SW 1271 (cell line): ENCODE measurements at places on chromosomes 3 and 15.

- DNase-seq = no peak
Observed at GRCh38 chr3:170128259-170128976, 53.1 kb downstream of the PHC3 start.

DNA sequence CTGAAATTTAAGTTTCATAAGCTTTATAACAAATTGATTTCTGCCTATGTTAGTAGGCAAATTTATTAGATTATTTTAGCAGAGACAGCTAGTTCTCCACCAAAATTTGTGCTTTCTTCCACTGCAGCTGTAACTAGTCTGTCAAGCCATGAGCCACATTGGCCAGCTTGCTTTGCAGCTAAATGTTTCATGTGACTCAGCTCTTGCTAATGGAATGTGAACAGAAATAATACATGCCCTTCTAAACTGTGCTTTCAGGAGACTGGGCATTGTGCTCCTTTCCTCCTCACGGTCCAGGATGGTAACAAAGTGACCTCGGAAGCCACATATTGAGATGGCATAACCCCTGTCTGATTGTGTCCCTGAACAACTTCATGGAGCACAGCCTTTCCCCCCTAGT, 51.3 kb upstream of the KPNA4 start:
- DNase-seq = no peak

DNA sequence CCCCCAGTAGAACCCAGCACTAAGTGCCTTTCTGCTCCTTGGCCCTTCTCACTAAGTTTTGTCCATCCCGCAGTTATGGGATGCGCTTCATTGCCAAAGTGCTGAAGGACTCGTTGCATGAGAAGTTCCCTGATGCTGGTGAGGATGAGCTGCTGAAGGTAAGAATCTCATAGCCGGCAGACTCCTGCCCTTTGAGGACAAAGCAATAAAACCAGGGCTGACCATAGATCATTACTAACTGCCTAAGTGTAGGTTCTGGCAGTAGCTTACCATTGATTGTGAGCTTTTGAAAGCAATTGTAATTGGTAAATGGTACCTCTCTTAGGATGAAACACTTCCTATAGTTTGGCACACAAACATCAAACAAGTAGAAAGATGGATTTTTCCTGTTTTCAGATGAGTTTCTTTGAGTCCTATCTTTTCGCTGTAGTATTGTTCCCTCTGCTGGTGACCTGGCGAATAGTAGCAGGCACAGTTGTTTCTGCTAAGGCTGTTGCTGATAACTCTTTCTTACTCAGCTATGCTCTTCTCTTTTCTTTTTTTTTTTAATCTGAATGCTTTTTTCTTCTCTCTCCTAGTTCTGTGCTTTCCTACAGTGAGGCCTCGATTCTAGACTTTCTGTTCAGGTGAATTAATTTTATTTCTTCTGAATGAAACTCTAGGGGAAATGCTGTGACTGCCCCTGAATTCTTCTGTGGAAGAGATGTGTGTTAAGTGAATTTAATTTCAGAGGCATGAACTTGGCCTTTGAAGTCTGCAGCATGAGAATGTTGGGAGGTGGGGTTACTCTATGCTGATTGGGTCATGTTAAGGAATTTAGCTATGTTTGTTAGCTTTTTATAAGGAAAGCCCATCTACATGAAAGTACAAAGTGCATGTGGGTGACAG, 47.4 kb upstream of the CRTC3 start:
- DNase-seq = peak; percentile 82

- no peak for DNase-seq
Observed at GRCh38 chr15:61083081-61083787, 145.9 kb downstream of the RORA start.

GRCh38 chr3:170257145-170257544, 34.9 kb downstream of the PRKCI start:
- no peak for DNase-seq

GRCh38 chr3:38643592-38643991, 5.9 kb downstream of the SCN5A start:
- no peak for DNase-seq

DNA sequence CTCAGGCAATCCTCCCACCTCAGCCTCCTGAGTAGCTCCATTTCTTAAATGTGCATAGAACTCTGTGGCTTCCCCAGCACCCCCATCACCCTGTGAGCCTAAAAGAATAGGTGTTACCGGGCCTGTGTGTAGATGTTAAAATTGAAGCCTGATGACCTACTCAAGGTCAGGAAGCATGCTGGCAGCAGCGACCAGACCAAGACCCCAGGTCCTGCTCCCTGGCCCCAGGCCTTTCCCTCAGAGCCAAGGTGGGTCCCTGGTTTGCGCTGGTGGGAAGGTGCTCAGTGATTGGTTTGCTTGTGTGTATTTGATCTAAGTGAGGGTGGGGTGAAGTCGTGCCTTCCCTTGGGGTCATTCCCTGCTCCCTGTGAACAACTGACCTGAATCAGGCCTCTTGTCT, 18.4 kb upstream of the CRABP1 start:
- no peak for DNase-seq

GRCh38 chr15:36966708-36967107, 133.6 kb downstream of the MEIS2 start:
- DNase-seq = no peak

DNA sequence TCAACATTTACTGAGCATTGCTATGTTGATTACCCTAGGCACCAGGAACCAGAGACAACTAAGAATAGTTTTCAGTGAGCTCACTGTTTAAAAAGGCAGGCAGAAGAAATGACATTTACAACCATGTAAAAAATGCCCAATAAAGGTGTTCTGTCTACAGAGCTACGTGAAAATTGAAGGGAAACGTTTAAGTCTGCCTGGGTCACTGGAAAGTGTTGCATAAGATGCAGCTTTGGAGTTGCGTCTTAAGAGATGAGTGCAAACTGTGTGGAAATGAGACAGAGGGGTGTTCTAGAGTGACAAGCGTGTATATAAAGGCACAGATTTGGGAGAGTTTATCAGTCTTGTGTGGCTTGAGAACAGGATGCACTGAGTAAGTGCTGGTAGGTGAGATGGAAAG, 278.7 kb upstream of the GOLGA6L4 start:
- DNase-seq = no peak

- no peak for DNase-seq
Observed at GRCh38 chr15:85491691-85492090, 111.3 kb downstream of the AKAP13 start.

DNA sequence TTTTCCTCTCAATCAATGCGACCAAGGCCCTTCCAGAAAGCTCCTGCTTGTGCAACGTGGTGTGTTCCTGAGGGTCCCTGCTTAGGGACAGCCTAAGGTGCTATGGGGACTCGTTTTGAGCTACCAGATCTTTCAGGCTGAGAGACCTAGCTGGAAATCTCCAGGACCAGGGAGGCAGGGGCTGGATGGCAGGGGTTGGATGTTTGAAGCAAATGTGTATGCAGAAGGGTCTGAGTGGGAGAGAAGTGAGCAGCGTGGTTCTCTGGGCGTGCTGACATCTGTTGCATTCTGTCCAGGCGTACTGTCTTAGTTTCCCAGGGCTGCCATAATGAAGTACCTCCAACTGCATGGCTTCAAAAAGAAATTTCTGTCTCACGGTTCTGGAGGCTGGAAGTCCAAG, 31.7 kb upstream of the SLCO2A1 start:
- no peak for DNase-seq

DNA sequence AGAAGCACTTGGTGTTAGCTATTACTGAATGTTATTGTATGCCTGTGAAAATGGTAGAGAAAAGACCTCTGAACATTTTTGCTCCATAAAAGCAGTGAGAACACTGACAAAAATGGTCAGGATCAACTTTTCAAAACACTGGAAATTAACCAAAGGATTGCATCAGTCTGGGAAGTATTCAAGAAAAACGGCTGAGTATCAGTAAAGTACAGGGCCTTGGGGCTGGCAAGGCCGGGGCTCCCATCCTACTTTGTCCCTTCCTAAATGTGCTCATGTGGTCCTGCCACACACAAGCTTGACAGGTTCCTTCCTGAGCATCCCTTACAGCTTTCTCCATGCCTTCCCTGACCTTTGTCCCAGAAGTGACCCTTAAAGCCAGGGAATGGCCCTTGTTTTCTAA, 84.0 kb downstream of the CFAP20DC start:
- DNase-seq = no peak

DNA sequence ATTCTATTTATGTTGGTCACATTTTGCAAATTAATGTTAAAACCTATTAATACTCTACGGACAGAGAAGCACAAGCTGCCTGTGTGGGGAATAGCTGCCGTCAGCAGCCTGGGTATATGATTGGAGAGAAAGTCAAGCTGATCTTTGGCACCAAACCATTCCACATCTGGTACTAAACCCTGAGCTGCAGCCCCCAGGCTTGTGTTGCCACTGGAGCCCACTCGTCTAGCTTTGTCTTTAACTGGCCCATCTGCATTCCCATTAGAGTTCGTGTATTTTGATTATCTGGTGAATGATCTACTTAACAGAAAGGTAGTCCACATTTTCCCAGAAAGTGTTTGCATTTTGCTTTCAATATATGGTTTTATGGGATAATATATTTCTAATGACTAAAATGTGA, 5.4 kb downstream of the NDUFB4 start:
- no peak for DNase-seq

GRCh38 chr3:152256851-152257562, 11.7 kb upstream of the MBNL1 start:
- DNase-seq = no peak

DNA sequence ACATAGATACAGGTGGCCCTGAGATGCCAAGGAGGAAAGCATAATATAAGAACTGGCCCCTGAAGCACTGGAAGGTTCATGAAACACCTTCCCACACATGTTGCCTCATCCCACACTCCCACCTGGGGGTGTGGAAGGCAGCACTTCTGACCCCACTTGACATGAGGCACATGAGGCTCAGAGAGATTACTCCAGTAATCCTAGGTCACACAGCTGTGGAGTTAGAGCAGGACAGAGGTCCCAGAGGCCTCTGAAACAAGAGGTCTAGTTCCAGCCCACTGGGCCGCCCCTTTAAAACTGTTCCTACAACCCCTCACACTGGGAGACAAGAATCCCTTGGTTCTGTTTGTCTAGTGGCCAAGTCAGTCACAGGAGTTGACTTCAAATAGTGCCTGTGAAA, 7.2 kb downstream of the SSUH2 start:
- no peak for DNase-seq

DNA sequence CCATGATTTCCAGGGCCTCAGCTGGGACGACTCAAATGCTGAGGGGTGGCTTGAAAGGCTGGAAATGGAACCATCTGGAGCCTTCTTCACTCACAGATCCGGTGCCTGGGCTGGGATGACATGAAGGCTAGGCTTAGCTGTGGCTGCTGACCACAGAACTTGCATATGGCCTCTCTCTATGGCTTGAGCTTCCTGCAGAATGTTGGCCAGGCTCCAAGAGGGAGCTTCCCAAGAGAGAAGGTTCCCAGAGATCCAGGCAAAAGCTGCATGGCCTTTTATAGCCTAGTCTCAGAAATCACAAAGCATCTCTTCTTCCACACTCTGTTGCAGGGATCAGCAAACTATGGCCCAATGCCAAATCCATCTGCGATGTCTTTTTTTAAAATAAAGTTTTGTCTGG, 44.8 kb downstream of the GATM start:
- no peak for DNase-seq

DNA sequence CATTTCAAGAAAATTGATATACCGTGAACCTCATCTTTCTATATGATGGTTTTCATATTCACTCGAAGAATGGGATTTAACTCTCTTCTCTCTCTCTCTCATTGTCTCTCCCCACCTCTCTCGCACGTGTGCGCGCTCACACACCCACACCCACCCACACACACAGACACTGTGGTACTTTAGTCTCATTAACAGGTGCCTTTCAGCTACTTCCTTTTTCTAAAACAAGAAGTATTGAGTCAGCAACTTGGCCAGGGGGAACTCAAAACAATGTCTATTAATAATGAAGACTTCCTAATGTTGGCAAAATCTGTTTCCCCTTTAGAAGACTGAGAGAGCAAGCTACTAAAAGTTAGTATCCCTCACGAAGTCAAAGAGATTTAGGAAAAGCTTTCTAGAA, 150.7 kb downstream of the TMCO5A start:
- no peak for DNase-seq

GRCh38 chr3:187593451-187593850, 76.7 kb downstream of the SST start:
- DNase-seq = no peak

DNA sequence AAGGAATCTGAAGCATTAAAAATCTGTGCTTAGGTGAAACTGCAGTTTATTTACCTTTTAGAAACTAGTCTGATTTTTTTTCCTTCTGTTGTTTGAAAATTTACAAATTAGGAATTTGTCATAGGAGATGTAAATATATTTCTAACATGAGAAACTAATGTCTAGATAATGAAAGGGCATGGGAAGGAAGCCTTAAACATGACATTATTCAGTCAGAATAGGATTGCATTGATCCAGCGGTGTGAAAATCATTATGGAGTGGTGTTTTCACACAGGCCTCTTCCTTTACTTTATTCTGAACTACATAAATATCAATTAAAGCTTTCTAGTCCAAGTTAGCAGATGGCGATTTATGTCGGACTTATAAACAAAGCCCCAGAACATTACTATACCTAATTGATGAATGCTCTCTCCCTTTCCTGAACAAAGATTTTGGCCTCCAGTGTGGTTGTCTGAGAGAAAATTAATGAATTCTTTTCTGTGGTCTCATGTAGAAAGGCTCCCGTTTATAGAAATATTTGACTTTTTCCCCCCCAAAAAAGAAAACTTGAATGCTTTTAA, 37.9 kb downstream of the FNDC3B start:
- DNase-seq = no peak

- no peak for DNase-seq
Observed at GRCh38 chr3:49248840-49249227, 28.2 kb downstream of the C3orf62 start.
